ENCODE measurements at places on chromosomes 2 and 18.

DNA sequence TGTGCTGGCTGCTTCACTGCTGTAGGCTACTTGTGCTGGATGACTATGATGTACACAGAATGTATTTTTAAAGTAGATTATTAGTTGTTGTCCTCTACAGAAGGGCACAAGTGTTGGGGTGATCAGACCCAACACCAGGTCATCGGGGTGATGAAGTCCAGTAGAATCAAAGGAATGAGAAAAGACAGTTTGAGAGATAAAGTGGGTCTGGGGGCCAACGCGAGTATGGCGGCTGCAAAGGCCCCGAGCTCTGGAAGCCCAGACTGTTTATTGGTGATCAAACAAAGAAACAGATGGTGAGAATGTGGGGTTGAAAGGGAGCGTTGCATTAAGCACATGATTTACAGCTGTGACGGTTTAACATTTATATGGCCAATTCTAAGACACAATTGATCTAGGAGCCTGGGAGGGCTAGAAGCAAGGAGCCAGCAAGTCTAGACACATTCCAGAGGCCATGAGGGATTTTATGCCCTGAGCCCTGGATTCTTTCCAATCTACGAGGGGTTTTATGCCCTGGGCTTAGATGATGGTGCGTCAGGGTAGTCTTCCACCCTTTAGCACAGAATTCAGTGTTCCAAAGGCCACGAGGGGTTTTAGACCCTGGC lies 153.5 kb downstream of the AGPS start:
- DNase-seq, result no peak

- DNase-seq, result no peak
Measured at GRCh38 chr2:219512524-219513216, 1.6 kb upstream of the ASIC4 start.

DNA sequence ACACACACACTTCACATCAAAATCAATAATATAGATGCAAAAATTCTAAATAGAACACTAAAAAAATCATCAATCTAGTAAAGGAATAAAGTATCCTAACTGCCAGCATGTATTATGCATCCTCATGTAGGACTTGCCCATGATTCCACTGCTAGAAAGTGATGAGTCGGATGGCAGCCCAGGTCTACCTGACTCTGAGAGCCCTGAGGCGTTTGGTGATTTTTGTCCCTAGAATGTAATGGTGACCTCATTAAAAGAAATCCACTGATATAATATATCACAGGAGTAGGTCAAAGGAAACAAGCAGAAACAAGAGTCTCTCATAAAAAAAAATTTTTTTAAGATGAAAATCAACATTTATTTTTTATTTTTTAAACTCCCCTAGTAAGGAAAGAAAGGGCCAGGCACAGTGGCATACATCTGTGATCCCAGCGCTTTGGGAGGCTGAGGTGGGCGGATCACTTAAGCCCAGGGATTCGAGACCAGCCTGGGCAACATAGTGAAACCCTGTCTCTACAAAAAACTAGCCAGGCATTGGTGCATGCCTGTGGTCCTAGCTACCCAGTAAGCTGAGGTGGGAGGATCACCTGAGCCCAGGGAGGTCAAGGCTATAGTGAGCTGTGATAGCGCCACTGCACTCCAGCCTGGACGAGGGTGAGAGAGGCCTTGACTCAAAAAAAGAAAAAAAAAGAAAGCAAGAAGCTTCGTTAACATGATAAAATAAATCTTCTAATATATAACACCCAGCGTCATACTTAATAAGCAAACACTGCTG lies 24.4 kb upstream of the ACTG2 start:
- DNase-seq, result no peak

DNA sequence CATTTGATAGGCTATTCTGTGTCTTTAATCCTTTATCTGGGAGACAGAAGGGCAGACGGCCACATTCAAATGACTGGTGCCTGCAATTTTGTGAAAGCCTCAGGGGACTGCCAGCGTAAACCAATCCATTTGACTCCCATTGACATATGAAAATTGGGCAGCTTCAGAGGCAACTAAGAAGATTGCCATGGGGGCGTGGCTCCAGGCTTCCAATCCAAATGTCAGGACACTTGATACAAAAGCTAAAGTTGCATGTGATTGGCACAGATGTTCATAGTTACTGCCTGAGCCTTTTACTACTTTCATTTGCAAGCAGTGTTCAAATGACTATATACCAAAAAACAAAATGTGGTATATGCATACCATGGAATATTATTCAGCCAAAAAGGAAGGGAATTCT lies 42.0 kb downstream of the SPC25 start:
- no peak for DNase-seq

GRCh38 chr2:50476174-50476573 lies 555.8 kb downstream of the NRXN1 start:
- no peak for DNase-seq

GRCh38 chr2:232539298-232540231 lies at the start of gene CHRNG:
CHRNG (plus strand) TSS chr2:232539692; CDS start chr2:232539748, 56 bp downstream.
- DNase-seq, result no peak

DNA sequence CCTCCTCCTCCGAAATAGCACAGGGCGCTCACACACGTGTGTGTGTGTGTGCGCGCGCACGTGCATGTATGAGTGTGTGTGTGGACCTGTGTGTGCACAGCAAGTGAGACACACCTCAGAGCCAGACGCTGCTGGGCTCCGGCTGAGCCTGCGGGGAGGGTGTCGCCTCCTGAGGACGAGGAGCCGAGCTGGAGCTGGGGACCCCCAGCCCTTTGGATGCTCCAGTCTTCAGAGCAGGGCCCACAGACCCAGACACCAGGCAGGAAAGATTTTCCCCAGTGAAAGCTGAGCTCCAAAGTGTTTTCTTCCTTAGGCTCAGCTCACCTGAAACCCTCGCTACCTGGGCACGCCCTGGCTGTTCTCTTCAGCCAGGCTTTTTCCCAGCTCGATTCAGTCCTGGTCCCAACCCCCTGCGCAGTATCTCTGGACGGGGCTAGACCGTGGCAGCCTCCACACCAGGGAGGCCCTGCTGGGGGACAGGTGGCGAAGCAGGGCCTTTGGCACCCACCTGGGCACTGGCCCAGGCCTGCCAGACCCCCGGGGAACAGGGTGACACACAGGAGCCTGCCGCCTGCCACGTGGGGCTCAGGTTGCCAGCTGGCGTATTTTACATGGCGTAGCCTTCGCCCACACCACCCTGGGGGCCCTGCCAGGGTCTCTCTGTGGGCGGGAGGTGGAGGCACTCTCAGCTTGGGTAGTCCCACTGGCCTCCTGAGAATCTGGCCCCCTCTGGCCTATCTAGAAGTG lies 36.2 kb downstream of the PDIA6 start:
- no peak for DNase-seq

GRCh38 chr2:3409627-3410170 lies 30.2 kb downstream of the TRAPPC12 start:
- DNase-seq, result no peak

- DNase-seq, result no peak
Measured at GRCh38 chr2:28649481-28650265, 102.0 kb upstream of the PPP1CB start.

- DNase-seq, result no peak
Measured at GRCh38 chr2:6919901-6920742, 2.9 kb downstream of the RNF144A start.

- DNase-seq, result no peak
Measured at GRCh38 chr2:21331625-21332370, 208.0 kb downstream of the TDRD15 start.

DNA sequence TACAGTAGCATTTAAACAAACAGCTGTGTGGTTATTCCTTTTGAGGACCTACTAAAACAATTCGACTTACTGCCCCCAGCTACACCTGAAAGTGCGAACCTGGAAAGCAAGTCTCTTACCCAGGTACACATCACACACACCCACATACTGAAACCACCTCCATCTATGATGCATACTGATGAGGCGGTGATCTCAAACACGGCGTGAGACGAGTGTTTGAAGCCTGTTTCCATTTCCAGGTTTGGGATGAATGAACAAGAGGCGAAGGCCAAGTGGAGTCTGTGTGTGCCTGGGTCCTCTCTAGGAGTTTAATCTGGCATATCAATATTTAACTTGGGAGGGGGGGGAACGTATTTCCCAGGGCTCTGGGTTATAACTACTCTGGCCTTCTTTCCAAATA lies 1.6 kb downstream of the TMEM185B start:
- no peak for DNase-seq

DNA sequence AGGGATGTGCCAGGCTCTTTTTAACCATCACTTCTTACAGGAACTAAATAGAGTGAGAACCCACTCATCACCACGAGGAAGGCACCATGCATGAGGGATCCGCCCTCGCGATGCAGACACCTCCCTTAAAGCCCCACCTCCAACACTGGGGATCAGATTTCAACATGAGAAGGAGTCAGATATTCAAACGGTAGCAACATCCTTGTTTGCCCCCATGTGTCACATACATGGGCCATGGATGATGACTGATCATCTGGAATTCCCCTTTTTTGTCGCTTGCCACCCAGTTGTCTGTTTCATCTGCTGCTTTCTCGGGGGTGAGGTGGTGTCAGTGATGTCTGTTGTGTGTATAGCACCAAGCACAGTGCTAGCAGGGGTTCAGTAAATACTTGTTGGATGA lies 57.9 kb downstream of the NCK2 start:
- DNase-seq, result peak; percentile 52

- DNase-seq, result no peak
Measured at GRCh38 chr2:166921261-166921896, 33.1 kb downstream of the XIRP2 start.

GRCh38 chr2:171315781-171316180 lies 118.0 kb downstream of the METTL8 start:
- no peak for DNase-seq

All from T-helper 9 cell (primary cell).